Psoas muscle (tissue), 8 donors: ENCODE measurements at places on chromosomes 2 and 18. TPM values are rescaled to one million over a fixed set of nuclear protein-coding genes. Genes with fewer than 3 reads are reported as not detected.

The MDH1B gene
- total RNA-seq = 0.34 TPM

The BMP10 gene
- 0.27 TPM for total RNA-seq

- no peaks in the 10 kb centered on the region for H3K36me3 ChIP-seq
- H3K27me3 ChIP-seq = no peaks in the 10 kb centered on the region
- H3K4me3 ChIP-seq = no peak overlapping the region
- peaks cover 13% of the 10 kb centered on the region for H3K4me1 ChIP-seq
These were observed 5.7 kb downstream of the PARD3B start for GRCh38 chr2:204550751-204551511.

GRCh38 chr2:54439582-54439981 lies 16.5 kb upstream of the SPTBN1 start:
- no peak overlapping the region for H3K27ac ChIP-seq
- no peak for DNase-seq
- H3K27me3 ChIP-seq = no peaks in the 10 kb centered on the region
- no peak overlapping the region for H3K4me3 ChIP-seq
- H3K4me1 ChIP-seq = peaks cover 24% of the 10 kb centered on the region

GRCh38 chr2:47737191-47737975 lies 45.6 kb upstream of the MSH6 start:
- no peaks in the 10 kb centered on the region for H3K27me3 ChIP-seq
- no peak overlapping the region for H3K27ac ChIP-seq
- no peak for DNase-seq
- H3K4me1 ChIP-seq = no peaks in the 10 kb centered on the region
- no peaks in the 10 kb centered on the region for H3K36me3 ChIP-seq
